Activated CD4-positive, alpha-beta T cell treated with anti-CD3 and anti-CD28 coated beads, Interleukin-2, amount 50 U/mL, for 4 hours (primary cell): ENCODE measurements at places on chromosomes 3 and 15.

- DNase-seq: no peak
These were observed 402.2 kb downstream of the EPHB1 start for GRCh38 chr3:135197246-135197645.

- DNase-seq: no peak
These were observed 7.6 kb downstream of the KY start for GRCh38 chr3:134643150-134643675.

- DNase-seq: no peak
These were observed 45.9 kb upstream of the ALDH1A3 start for GRCh38 chr15:100833417-100834389.

DNA sequence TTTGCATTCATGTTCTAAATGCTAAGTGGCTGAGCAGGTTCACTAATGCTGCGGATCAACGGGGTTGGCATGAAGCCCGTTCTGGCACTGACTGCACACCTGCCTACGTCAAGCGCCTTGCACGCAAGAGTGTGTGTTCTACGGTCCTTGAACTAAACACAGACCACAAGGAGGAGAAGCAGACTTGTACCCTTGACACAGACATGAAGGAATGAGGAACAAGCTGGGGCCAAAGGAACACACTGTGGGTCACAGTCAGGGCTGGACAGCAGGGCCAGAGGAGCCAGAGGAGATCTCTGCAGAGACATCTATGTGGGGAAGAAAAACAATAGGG is 48.0 kb upstream of the LDHAL6B start:
- DNase-seq: no peak

- no peak for DNase-seq
These were observed 35.1 kb downstream of the MYH15 start for GRCh38 chr3:108475220-108475782.

GRCh38 chr3:117150628-117151027 is 441.0 kb downstream of the TUSC7 start:
- DNase-seq: no peak

DNA sequence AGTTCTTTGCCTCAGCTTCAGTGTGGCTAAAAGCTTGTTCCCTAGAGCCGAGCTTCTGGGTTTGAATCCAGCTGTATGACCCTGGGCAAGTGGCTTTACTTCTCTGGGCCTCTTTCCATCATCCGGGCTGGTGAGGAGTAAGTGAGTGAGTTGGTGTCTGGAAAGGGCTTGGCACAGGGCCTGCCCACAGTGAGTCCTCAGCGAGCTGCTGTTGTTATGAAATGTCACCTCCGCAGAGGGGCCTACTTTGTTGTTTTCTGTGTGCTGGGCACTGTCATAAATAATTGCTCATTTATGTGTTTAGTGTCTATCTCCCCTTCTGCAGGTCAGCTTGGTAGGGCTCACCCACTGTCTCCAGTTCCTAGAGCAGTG is 31.7 kb downstream of the SLC6A6 start:
- DNase-seq: no peak

DNA sequence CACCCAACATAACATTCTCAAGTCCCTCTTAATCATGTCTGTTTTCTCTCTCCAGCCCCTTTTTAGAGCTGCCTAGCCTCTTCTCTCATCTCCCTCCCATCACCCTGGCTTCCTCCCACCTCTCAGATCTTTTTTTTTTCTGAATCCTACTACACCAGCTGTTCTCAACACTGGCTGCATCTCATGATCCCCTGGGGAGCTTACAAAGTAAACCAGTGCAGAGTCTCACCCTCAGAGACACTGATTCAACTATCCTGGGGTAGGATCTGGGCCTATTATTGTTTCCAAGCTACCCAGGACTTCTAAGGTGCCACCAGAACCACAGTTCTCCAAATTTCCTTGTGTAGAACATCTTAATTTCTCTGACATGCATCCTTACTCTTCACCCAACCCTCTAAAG is 50.3 kb upstream of the ACAN start:
- no peak for DNase-seq

DNA sequence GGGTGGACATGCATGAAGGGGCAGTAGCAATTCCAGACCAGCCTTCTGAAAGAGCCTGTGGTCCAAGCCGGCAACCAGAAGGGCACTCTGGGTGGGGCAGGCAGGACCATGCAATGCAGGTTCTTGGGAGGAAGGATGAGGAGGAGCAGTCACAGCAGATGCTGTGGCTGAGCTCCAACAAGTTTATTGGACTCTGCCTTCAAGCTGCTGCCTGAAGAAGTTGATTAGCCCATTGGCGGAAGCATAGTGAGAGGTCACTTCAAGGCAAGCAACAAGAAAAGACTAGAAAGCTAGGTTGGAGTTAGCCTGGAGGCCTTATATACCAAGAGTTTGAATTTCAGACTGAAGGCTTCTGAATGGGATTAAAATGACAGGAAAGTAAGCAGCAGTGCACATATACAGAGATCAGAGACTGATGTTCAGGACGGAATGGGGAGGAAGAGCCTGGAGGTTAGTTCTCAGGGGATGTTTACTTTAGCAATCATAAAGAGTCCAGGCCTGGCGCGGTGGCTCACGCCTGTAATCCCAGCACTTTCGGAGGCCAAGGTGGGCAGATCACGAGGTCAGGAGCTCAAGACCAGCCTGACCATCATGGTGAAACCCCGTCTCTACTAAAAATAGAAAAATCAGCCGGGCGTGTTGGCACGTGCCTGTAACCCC is 39.9 kb downstream of the SFMBT1 start:
- DNase-seq: no peak

GRCh38 chr15:74767167-74768098 is 14.4 kb upstream of the CSK start:
- DNase-seq: no peak

DNA sequence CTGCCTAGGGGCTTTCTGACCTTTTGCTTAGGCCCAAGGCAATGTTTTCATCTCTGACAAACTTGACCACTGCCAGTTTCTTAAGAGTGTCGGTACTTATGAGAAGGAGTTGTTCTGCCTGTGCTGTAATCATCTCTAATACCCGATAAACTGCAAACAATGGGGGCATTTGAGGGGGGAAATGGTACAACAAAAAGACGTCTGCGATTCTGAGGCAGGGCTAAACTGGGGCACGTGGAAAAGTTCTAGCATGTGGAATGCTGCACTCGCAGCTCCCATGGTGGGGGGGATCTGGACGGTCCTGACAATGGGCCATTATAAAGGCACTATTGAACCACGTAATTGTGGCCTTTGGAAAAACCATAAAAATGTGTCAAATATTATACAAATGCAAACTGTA is 73.1 kb upstream of the SAMMSON start:
- no peak for DNase-seq

GRCh38 chr15:32682569-32682968 is 35.2 kb upstream of the GREM1 start:
- no peak for DNase-seq

DNA sequence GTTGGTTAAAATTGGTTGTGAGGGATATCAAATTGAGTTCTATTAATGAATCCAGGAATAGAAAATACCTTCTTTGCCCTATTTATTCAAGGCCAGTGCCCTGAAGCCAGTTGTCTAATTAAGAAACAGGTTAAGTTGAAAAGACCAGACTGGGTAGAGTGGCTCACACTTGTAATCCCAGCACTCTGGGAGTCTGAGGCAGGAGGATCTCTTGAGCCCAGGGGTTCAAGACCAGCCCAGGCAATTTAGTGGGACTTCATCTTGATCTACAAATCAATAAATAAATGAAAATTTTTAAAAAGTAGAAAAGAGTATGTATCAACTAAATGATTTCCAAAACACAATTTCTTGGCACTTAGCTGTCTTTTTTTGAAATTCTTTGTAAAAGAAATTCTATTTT is 40.3 kb upstream of the TRPM1 start:
- no peak for DNase-seq

DNA sequence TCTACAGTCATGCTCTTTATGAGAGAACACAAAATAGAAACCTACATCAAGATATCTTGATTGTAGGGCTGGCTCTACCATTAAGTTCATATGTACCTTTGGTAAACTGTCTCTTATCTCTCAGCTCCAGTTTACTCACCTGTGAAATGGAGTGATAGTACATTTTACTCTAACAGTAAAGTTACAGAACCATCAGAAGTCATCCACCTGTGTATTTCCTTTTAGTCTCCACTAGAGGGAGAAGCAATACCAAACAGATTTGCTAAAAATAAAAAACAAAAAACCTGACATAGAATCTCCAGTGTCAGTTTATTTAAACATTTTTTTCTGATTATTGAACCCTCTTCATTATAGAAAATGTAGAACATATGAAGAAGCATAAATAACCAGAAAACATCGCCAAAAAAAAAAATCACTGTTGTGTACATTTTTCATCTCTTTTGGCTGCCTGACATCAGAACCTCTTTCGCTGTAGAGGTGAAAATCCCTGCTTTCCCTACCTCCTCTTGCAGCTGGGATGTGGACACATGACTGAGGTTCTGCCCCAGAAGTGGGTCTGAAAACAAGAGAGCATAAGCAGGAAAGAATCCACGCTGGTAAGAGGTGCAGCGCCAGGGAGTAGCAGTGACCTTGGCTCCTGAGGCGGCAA is 48.7 kb upstream of the WDR72 start:
- DNase-seq: no peak

DNA sequence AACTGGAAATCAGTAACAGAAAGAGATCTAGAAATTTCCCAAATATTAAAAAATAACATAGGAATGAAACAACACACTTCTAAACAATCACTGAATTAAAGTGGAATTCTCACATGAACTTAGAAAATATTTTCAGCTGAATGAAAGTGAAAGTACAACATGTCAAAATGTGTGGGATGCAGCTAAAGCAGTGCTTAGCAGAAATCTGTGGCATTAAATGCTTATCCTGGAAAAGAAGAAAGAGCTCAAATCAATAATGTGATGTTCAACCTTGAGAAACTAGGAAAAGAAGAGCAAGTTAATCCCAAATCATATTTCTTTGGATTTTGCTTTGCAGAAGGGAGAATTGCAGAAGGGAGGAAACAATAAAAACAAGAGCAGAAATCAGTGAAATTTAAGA is 98.2 kb upstream of the NR2E3 start:
- DNase-seq: no peak

- no peak for DNase-seq
These were observed 58.9 kb upstream of the ULK4 start for GRCh38 chr3:42020684-42021307.

DNA sequence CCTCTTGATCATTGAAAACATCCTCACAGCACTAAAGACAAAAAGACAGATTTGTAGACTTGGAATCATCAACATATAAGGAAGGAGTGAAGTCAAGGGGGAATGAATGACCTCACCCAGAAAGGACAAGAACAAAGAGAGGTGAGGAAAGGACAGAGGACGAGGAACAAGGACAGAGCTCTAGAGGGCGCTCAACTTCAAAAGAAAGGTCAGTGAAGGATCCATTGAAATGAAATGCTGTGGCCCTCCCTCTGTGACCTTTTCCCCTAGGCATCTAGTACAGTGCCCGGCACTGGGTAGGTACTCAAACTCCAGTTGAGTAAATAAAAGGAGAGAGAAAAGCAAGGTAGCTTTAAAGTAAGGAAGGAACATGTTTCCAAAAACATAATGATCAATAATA is 2.6 kb downstream of the ATP8B4 start:
- DNase-seq: no peak

GRCh38 chr3:71171247-71171646 is 412.3 kb downstream of the FOXP1 start:
- no peak for DNase-seq

DNA sequence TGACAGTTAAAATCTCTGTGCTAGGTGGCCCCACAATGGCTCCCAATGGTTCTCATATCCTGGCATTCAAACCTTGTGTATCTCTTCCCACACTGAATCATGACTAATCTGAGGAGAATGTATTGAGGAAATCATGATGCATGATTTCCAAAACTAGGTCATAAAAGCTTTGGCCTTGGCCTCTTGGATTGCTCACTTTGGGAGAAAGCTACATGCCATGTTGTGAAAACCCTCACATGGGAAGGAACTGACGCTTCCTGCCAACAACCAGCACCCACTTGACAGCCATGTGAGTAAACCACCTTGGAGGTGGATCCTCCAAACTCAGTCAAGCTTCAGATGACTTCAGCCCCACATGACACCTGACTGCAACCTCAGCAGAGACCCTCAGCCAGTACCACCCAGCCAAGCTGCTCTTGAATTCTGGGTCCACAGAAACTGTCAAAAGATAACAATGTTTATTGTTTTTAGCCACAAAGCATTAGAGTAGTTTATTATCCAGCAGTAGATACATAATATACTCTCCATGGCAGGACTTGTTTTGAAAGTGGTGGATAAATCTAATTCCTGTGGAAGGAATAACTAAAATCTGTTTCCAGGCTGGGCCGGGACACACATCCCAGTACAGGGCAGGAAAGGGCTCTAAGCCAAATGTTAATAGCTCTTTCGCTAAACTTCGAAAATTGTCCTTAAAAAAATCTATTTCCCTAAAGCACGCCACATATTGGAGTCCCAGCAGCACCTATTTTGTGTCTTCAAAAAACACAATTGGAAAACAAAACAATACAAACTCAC is 1.0 kb upstream of the ZNF620 start:
- DNase-seq: no peak

DNA sequence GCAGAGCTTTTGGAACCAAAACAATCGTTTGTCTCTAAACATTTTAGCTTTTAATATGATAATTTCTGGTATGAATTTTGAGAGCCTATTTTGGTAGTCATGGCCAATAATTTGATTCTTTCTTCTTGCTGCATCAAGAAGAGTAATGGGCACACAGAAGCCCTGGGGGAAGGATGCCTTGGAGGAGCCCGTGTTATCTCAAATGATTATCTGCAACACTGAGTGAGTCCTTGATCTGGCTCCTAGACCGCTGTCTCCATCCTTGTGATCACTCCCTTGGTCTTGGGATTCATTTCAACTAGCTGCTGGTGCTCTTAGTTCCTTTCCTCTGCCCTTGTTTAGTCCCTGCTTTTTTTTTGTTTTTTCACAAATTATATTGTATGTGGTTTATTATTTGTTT is 77.9 kb upstream of the CCNL1 start:
- DNase-seq: no peak

- no peak for DNase-seq
These were observed 76.1 kb downstream of the FRMD4B start for GRCh38 chr3:69309814-69310213.

DNA sequence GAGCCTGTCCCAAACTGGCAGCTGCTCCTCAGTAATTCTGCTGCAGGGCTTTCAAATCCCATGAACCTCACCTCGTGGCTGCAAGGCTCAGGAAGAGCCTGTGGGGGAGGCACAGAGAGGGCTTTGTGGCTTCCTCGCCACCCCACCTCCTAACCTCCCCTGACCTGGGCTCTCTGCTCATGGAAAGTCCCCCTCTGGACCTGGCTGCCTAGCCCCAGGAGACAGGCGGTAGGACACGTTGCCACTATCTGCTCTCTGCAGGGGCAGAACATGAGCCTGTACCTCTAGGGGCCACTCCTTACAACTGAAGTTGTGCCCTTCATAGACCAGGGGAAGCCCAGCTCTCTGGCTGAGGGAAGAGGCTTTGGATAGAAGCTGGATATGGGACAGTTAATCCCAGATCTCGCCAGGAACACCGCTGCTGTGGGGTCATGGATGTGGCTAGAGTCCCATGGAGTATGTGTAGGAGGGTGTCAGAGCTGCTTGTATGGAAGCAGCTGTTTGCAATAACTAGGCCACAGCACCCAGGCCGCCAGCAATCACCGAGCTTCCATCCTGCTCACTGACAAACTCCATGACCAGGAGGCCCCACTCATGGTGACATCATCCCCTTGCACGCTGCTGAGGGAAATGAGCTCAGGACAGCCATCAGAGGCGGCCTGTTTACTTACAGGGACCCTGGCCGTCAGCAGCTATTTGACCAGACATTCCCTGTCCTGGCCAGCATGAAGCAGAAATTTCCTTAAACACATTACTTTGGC is 34.0 kb upstream of the CILP start:
- no peak for DNase-seq
